ENCODE measurements at places on chromosomes 16 and 17. TPM values are rescaled to one million over a fixed set of nuclear protein-coding genes. Genes with fewer than 3 reads are reported as not detected.

The CSH2 gene
- not detected for polyA plus RNA-seq

The GSG1L2 gene
- not detected for polyA plus RNA-seq

The TMEM92 gene
- 0.32 TPM for polyA plus RNA-seq

The KRT15 gene
- polyA plus RNA-seq: 0.11 TPM

The TPSAB1 gene
- 3.1 TPM for polyA plus RNA-seq

GRCh38 chr16:51408357-51408756 is 257.3 kb upstream of the SALL1 start:
- no peak for DNase-seq

DNA sequence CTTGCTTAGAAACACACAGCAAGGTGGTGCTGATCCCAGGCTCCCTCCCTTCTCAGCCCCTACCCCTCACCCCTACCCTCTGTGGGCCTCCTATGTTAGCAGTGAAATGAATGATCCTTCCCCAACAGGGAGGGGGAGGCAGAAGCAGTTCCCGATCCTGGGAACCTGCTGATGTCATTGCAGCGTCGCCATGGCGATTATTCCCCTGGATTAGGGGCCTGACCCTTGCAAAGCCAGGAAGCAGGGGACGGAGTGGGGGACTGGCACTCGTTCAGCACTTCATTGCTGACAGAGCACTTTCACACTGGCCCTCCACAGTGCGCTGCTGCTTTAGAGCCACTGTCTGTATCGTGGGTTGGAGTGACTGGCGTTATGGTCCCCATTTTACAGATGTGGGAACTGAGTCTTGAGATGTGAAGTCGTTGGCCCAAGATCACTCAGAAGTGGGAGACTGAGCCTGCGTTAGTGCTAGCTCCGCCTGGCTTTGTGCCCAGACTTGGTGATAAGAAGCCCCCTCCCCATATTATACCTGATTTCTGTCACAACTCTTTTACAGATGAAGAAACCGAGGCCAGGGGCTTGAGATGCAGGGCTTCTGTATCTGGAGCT is 26.6 kb downstream of the LASP1 start:
- DNase-seq: no peak

- DNase-seq: peak; percentile 37
These were observed 173.4 kb downstream of the RAB11FIP4 start for GRCh38 chr17:31564883-31565301.

Measured in ovary (tissue), 10 donors.